Bladder microvascular endothelial cell (primary cell): ENCODE measurements at places on chromosomes 11 and 22. TPM values are rescaled to one million over a fixed set of nuclear protein-coding genes. Genes with fewer than 3 reads are reported as not detected.

The CARD18 gene
- not detected in 2 replicates for total RNA-seq

The ANGPTL5 gene
- not detected in 2 replicates for total RNA-seq

The RBM7 gene
- 29.5 and 72.8 TPM in 2 replicates for total RNA-seq

The UQCC3 gene
- total RNA-seq, result 9.0 and 10.5 TPM in 2 replicates

The OR4D5 gene
- not detected in 2 replicates for total RNA-seq

The SCUBE1 gene
- 0.16 and 0.38 TPM in 2 replicates for total RNA-seq

The GPR137 gene
- total RNA-seq, result 6.5 and 17.1 TPM in 2 replicates

The LUZP2 gene
- total RNA-seq, result under 0.01 TPM in 1 of 2 replicates, not detected in the other

The SGSM1 gene
- 0.16 and 0.88 TPM in 2 replicates for total RNA-seq

The KIAA1671 gene
- 25.1 and 35.9 TPM in 2 replicates for total RNA-seq
